ENCODE measurements at places on chromosomes 7 and 10.
A peak's percentile ranks its signal among the peaks of the same experiment; 100 is the strongest.

- no peak for DNase-seq
Observed at GRCh38 chr10:103641326-103641725, 147.8 kb downstream of the NEURL1 start.

DNA sequence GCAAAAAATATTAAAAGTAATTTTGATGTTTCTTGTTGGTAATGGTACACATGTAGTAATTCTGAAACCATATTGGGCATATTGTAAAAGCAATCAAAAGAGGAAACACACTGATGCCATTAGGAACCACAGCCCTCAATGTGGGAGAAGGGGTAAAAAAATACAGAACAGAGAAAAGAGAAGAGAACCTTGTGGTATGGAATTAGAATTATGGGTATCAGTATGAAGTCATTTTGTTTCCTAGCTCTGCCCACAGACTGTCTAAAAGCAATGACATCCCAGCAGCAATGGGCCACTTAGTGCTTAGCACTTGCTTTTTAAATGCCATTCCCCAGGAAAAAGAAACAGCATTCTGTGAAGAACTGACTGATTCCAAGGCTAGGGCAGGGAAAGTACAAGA, 61.5 kb downstream of the CPVL start:
- DNase-seq = peak; percentile 93

- no peak for DNase-seq
Observed at GRCh38 chr7:74070619-74070921, 13.0 kb upstream of the LIMK1 start.

- DNase-seq = no peak
Observed at GRCh38 chr7:35359423-35359822, 105.5 kb upstream of the TBX20 start.

- DNase-seq = no peak
Observed at GRCh38 chr10:61406242-61406641, 46.9 kb downstream of the TMEM26 start.

GRCh38 chr7:157863906-157864810, 527.4 kb downstream of the DNAJB6 start:
- no peak for DNase-seq

GRCh38 chr10:100006243-100006886, 3.4 kb downstream of the DNMBP start:
- DNase-seq = peak; percentile 78

DNA sequence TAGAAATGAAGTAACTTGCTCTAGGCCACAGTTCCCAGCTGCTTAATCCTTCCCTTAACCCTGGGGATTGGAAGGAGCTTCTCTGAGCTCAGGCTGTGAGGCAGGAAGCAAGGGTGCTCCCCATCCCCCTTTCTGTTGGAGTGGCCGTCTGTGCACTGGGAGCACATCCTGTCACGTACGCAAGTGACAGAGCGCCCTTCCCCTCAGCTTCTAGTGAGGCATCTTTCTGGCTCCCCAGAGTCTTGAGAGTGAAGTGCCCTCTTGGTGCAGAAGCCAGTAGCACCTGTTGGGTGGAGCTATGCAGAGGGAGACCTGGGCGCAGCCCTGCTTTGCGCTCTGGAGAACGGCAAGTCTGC, 47.8 kb downstream of the SHH start:
- DNase-seq = no peak

- no peak for DNase-seq
Observed at GRCh38 chr10:73310475-73310874, 48.2 kb downstream of the CFAP70 start.

DNA sequence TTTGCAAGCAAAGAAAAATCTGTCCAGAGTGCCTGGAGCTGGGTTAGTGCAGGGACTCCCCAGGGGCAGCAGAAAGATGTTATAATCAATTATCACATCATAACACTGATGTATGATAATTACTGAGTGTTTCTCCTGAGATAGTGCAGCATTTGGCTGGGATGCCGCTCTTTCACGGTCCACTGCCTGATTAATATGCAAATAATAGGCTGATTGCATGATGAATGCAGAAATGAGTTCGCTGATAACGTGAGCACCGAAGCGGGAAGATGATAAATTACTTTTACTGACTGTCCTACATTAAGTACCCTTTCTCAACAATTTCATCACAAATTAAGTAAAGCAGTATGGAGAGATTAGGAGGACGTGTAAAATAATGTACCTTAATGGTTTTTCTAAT, 71.4 kb upstream of the SH2B2 start:
- DNase-seq = no peak

DNA sequence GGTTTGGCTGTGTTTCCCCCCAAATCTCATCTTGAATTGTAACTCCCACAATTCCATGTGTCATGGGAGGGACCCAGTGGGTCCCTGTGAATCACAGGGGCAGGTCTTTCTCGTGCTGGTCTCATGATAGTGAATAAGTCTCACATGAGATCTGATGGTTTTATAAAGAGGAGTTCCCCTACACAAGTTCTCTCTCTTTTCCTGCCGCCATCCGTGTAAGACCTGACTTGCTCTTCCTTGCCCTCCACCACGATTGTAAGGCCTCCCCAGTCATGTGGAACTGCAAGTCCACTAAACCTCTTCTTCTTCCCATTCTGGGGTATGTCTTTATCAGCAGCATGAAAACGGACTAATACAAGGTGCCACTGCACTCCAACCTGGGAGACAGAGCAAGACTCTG, 329.2 kb downstream of the TNS3 start:
- peak; percentile 37 for DNase-seq

- DNase-seq = no peak
Observed at GRCh38 chr10:31758495-31758894, 170.1 kb downstream of the ARHGAP12 start.

DNA sequence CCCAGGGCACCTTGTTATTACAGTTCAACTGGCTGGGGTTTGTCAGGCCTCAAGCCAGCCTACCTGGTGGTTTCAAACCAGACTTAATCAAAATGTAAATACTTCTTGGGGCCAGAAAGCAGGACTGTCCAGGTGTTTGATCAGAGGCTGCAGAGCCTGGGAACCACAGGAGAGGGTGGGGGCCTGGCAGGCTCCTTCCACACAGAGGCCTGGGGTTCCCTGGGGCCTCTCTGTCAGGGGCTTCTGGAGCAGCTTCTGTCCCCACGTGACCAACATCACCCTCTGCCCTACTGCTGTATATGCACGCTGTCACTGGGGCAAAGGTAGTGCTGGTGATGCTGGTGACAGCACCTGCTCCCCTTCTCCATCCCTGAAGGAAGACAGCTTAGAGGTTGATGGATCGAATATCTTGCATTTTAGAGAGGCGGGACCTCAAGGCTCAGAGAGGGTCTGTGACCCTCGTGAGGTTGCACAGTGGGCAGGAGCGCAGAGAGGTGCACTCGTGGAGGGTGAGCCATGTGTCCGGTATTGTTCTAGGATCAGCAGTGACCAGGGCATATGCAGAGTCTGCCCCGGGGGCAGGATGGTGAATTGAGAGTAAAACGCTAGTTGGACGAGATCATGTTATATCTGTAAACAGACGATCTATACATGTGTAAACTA, 95.4 kb downstream of the GRK5 start:
- no peak for DNase-seq

GRCh38 chr10:118720685-118721538, 33.9 kb downstream of the CACUL1 start:
- DNase-seq = peak; percentile 60

- no peak for DNase-seq
Observed at GRCh38 chr7:120919466-120919865, 31.1 kb upstream of the ING3 start.

DNA sequence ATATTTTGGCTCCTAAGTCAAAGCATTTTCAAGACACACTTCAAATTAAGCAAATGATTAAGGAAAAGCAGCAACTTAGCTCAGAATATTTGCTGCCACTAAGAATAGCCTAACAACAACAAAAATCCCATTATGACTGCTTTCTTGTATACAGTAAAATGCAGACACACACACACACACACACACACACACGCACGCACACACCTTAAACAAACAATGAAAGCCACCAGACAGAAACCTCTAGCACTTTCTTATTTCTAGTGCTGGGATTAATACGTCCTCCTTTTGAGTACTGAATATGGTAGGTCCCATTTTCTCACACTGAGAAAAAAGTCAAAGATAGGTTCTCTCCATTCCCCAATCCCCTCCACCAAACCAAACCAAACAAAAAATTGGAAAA, 23.4 kb upstream of the FEZF1 start:
- no peak for DNase-seq

DNA sequence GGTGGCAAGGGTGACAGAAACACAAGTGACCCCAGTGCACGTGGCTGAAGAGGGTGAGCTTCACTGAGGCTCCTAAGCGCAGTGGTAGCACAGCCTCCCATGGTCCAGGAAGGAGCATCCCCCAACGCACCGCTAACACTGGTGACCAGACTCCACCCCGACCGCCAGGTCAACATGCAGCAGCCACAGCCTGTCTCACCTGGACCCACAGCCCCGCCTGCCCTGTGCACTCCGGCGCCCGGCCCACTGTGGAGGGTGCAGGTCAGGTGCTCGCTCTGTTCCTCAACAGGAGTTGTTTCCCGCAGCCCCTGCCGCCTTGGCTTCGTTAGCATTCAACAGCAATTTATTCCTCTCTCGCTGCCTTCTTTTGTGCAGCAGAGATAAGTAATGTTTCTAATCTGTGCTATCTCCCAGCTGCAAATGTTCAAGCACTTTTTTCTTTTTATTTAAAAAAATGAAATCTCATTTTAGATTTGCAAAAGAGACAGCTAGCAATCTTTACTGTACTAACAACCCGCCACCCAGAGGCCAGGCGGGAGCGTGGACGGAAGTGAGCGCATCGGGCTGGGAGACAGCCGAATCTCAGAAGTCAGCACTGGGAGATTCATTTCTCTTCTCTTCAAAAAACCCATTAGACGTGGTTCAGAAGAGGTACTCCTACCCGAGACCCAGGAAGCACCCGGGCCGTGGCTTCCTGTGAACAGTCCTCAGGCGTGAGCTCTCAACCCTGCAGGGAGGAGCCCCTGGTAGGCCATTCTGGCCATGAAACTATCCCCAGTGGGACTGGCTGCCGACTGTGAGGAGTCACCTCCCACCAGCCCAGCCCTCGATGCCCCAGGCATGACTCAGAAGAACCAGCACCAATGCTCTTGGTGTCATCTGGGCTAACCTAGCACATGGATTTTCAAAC, 133.4 kb downstream of the MAD1L1 start:
- DNase-seq = no peak

- DNase-seq = no peak
Observed at GRCh38 chr10:126935263-126935946, 30.2 kb downstream of the DOCK1 start.

- DNase-seq = no peak
Observed at GRCh38 chr10:22727112-22727511, 12.7 kb upstream of the PIP4K2A start.

DNA sequence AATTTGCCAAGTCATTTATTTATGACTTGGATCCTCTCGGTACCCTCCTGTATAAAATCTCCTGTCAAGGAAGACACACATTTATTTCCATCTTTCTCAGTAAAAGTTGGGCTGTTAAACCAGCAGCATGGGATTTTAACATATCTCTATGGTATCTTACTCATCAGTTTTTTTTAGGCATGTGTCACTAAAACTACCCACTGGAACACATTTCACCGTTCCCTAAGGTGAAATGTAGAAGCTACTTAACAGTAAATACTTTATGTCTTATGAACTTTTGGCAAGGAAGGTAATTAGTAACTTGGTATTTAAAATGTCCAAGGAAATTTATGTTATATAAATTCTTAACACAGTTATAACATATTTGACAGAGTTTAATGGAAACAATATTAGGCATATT, 152.5 kb upstream of the HDAC9 start:
- DNase-seq = no peak

- no peak for DNase-seq
Observed at GRCh38 chr7:155799514-155799913, 12.7 kb downstream of the SHH start.

DNA sequence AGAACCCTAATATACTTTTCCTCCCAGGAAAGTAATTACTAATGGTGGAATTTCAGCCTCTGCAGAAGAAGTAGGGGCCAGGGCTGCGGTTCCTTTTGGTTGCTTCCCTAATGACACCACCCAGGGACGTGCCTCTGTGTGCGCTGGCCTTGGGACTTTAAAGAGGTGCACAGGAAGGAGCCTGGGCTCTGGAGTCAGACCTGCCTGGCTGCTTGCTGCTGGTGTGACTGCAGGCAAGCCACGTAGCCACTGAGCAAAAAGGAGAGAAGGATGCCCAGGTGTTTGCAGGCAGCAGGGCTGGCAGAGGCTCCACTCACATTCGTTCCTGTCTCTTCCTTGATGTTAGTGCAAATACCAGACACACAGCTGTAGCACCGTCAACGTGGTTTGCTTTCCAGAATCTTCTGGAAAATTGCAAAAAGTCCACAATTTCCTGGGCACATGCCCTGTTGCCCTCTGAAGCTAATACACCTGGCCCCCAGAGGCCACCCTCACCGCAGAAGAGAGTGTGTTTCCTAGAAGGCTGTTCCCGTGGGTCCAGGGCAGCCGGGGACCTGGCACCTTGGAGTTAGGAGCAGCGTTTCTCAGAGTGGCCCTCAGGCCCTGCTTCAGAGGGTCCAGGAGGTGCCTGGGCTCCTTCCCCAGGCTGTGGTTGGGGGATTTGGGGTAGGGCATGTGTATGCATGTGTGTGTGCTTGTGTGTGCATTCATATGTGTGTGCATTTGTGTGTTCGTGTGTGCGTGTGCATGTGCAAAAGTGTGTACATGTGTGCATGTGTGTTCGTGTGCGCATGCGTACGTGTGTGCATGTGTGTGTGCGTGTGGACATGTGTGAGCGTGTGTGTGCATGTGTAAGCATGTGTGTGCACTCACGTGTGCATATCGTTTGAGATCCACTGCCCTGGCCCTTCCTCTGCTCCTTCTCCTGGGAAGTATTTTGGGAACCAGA, 12.8 kb upstream of the PRKAG2 start:
- no peak for DNase-seq

- DNase-seq = peak; percentile 71
Observed at GRCh38 chr7:81013083-81013817, 94.4 kb upstream of the SEMA3C start.

- DNase-seq = no peak
Observed at GRCh38 chr10:115969591-115969990, 303.4 kb downstream of the GFRA1 start.

DNA sequence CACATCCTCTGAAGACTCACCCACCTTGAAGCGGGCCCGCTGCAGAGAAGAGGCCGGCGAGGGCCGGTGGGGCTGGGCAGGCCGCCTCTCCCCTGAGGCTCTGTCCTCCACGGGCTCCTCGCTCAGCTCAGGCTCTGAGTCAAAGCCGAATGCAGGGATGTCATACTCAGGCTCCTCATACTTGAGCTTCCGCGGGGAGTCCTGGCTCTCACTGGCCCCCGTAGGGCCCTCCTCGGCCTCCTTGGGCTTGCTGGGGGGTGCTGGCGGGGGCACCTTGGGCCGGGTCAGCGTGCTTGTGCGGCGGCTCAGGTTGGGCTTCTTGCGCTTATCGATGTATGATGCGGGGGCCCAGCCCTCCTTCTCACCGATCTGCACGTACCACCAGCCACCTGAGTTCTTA, 109.9 kb downstream of the NEURL1 start:
- DNase-seq = no peak
